Fibroblast of skin of scalp (primary cell): ENCODE measurements at places on chromosomes 5 and 9.

GRCh38 chr5:143456952-143457547, 53.6 kb upstream of the NR3C1 start:
- DNase-seq, result peak; percentile 42

DNA sequence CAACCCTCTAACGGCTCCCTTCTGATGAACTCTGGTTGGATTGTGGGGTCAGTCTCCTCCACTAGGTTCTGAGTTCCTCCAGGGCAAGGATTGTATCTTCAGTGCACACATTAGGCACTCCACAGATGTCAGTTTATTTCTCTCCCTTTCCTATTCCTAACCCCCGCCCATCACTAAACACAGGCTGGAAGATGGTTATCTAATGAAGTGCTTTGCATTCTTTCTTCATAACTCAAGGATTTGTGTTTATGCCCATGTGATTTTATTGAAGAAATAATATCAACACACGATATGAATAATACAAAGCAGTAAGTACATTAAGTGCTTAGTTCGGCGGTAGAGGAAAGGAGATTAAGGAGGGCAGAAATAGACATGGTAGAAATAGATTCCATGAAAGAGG, 4.4 kb upstream of the CREBRF start:
- DNase-seq, result peak; percentile 44

GRCh38 chr5:129361441-129362025, 98.6 kb upstream of the ADAMTS19 start:
- peak; percentile 32 for DNase-seq

- DNase-seq, result no peak
Observed at GRCh38 chr5:68193481-68194036, 22.0 kb upstream of the PIK3R1 start.

- DNase-seq, result peak; percentile 45
Observed at GRCh38 chr9:126406075-126406667, 79.5 kb downstream of the MVB12B start.

GRCh38 chr9:1354086-1354485, 303.9 kb downstream of the DMRT2 start:
- peak; percentile 58 for DNase-seq

- no peak for DNase-seq
Observed at GRCh38 chr5:178553517-178553916, 36.7 kb downstream of the COL23A1 start.

DNA sequence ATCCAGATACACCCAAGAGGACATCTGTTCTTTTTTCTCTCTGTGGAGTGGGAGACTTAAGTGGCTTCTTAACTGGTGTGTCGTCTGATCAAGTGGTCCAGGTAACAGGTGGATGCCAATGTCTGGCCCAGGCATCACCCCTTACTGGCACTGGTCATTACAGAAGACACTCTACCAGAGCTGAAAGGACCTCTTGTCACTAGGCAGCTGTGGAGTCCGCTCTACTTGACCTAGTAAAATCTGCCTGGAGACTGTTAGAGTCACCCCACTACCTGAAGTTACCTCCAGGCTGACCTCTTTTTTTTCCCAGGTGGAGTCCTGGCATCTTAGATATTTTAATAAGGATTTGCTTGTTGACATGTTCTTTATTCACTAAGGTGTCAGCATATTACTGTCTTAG, 22.5 kb downstream of the FXN start:
- no peak for DNase-seq

- DNase-seq, result no peak
Observed at GRCh38 chr9:93810028-93810971, 144.9 kb downstream of the BARX1 start.

DNA sequence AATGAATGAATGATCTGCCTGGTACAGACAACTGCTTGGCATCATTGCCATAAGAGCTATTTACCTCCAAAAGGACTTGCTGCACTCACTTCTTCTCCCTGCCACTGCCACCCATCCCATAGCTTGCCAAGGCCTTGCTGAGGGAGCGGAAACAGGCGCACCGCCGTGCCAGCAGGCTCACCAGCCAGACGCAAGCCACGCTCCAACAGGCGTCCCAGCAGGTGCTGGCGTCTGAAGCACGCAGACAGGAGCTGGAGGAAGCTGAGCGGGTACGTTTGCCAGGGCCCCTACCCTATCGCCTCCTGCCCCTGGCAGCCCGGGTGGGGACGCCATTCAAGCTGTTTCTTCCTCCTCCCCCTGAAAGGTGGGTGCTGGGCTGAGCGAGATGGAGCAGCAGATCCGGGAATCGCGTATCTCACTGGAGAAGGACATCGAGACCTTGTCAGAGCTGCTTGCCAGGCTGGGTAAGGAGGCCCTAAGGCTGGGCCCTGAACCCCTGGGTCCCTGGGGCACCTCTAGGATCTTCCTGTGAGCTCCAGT, 8.9 kb upstream of the AIF1L start:
- no peak for DNase-seq

DNA sequence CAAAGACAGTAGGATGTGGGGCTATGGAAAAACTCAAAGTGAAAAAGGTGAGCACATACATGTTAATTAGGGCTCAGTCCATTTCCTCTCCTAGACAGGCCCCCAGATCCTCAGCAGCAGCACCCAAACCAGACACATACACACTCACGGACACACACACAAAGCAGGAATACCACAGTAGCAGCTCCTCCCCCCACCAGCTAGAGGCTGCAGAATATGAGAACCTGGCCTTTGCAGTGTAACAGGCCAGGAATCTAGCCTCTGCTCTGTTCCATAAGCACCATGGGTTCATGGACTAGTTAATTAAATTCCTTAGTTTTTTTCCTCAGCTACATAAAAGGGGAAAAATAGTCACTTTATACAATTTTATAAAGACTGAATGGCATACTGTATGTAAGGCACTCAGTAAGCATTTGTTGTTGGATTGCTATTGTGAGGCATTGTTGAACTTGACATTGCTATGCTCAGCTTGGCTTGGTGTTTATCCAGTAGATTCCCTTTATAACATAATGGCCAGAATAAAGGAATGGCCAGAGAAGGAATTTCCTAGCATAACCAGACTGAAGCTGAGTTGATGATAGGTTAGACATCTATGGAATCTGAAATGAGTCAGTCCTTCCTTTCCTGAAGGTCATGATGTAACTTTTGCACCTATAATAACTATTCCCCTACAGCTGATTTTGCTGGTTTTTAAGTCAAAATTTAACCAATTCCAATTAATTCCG, 186.8 kb downstream of the SEMA5A start:
- peak; percentile 80 for DNase-seq

- no peak for DNase-seq
Observed at GRCh38 chr9:29625931-29626330, 2052.7 kb upstream of the C9orf72 start.

DNA sequence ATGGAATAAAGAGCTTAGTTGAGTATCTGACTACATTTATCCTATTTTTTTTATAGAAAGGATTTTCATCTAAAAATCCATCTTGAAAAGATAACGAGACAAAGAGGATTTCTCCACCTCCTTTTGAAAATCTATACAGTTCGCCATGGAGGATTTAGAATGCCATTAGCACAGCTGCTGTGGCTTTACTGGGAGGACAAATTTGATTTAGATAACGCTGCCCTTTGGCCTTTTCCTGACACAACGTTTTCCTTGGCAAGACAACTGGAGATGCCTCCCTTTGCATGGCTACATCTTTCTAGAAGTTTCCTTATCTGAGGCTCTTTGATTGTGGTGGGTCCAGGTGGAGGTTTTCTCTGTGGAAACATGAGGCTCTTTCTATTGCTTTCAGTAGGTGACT, 146.7 kb upstream of the KLF9 start:
- no peak for DNase-seq

DNA sequence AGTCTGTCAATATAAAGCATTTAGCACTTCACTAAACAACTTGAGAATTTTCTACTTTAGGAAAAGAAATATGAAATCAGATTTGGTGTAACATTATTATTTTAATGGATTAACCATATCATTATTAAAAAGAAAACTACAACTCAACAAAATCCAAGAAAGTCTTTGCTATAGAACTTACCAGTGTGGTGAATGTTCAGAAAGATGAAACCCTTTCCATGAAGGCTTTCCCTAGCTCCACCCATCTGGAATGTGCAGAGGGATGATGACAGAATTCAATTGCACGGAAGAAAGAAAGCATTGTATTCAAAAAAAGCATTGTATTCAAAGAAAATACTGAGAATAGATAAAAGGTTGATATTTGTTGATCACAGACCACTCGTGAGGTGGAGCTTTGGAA, 328.6 kb upstream of the NUDT12 start:
- DNase-seq, result no peak

DNA sequence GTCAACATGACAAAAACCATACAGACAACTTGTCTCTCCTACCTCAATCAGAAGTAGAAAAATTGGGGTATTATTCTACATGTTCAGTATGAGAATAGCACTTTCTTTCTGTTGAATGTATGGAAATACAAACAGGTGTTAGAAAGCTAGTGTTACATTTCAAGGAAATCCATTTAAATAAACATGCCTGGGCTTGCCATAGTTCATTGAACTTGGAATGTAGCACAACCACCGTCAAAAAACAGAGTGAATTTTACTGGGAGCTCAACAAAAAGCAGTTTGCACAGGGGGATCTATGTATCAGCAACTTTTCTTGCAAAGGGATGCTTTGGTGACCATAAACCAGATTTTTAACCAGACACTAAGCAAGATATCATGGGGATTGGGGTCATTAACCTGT, 307.9 kb upstream of the SMARCA2 start:
- no peak for DNase-seq

GRCh38 chr9:69237702-69238295, 63.7 kb downstream of the TJP2 start:
- no peak for DNase-seq

DNA sequence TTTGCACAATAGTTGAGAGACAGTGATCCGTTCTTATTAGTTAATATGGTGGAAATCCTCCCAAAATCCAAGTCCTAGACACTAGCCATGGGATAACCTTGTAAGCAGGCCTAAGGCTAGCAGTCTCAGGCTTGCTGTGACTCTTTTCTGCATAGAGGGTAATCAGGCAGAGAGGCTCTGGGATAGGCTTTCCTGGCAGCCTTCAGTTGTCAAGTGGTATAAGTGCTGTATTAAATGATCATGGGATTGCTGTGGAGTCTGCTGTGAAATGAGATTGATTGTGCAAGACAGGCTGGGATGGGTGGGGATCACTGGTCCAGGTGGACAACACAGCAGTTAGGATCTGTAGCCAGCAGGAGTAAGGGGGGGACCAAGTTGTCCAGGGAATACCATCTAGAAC, 416.4 kb downstream of the TLE4 start:
- no peak for DNase-seq

DNA sequence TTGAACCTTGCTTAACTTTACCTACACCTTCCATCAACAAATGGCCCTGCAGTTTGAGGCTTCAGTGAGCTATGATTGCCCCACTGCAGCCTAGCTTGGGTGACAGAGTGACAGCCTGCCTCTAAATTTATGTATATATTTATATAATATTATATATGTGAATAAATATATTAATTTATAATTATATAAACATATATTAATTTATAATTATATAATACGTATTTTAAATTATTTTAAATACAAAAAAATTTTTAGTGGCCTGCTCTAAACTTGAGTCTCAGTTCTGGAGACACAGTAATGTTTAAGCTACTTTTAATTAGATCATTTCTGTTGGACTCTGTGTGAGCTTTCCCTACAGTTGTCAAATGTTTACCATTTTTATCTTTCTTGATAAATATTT, 9.3 kb upstream of the SHC3 start:
- no peak for DNase-seq

GRCh38 chr5:1867114-1867814, 15.5 kb downstream of the IRX4 start:
- no peak for DNase-seq

GRCh38 chr9:100590481-100590880, 12.6 kb downstream of the CAVIN4 start:
- peak; percentile 40 for DNase-seq

DNA sequence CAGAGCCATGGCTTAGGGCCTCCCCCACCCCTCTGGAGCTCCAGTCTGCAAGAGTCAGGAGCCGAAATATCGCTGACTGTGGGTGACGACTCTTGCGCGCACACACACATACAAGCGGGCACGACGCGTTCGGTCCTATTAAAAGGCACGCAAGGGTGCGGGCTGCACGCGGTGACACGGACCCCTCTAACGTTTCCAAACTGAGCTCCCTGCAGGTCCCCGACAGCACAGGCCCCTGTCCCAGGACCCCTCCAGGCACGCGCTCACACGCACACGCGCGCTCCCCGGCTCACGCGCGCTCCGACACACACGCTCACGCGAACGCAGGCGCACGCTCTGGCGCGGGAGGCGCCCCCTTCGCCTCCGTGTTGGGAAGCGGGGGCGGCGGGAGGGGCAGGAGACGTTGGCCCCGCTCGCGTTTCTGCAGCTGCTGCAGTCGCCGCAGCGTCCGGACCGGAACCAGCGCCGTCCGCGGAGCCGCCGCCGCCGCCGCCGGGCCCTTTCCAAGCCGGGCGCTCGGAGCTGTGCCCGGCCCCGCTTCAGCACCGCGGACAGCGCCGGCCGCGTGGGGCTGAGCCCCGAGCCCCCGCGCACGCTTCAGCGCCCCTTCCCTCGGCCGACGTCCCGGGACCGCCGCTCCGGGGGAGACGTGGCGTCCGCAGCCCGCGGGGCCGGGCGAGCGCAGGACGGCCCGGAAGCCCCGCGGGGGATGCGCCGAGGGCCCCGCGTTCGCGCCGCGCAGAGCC, at the start of gene GRIN1:
GRIN1 (plus strand) TSS at position 433 of the 746 bp plus-strand sequence. CDS start 333 bp downstream, outside the sequence.
- DNase-seq, result peak; percentile 41

GRCh38 chr5:142472306-142472951, 147.6 kb upstream of the SPRY4 start:
- DNase-seq, result peak; percentile 77

DNA sequence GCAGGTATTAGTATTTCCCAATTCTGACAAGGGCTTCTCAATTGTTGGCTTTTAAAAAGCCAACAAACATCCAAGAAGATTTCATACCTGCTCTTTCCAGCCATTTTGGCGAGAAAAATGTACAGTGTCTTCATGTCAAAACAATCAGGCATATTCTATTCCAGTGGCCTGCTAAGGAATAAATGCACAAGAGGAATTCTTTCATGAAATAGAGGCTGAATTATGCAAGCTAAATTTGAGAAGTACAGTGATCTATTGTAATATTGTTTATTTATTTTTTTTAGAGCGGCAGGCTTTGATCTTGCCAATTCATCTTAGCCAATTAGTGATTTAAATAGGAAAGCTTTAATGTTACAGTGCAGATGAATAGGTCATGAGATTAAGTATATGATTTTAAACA, 49.3 kb downstream of the NLN start:
- no peak for DNase-seq

DNA sequence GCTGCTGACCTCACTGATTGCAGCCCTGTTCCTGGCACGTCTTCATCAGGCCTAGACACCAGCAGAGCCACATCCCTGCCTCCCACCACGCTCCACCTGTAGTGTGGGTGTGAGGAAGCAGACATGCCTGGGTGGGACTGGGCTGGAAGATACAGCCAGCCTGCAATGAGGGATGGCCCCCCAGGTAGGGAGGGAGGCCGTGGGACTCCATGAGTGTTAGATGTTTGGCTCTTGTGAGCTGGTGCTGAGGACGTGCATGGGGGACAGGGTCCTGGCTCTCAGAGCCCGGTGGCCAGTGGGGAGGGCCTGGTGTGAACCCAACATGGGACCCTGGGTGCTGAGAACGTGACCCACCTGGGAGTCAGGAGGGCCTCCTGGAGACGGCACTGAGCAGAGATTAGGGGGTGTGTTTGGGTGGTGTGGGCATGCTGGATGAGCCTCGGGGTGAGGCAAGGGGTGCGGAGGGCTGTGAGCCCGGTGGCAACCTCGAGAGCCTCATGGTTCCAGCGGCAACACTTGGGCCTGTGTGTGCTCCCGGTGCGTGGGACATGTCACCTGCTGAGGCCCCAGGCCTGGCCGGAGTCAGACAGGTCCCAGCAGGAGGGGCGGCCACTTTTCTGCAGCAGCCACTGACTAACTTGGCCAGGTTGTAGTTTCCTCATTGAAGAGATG, 87.6 kb downstream of the PHF2 start:
- DNase-seq, result no peak
